ENCODE measurements at places on chromosomes 3 and 15. TPM values are rescaled to one million over a fixed set of nuclear protein-coding genes. Genes with fewer than 3 reads are reported as not detected.

RTP1 gene
- total RNA-seq = not detected

TNK2 gene
- total RNA-seq = 33.8 TPM

DNA sequence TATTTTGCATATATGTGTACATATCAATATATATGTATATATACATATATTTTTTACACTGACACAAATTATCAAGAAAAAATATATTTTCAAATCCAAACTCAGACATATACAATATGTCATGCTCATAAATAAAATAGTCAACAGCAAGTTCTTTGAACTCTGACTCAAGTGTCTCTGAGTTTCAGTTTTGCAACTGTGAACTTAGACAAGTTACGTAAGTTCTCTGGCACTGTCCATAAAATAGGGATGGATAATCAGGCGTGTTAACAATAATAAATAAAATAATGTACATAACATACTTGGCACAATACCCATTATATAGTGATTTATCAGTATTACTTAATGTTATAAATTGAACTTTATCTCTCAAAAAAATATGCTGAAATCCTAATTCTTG is 12.1 kb upstream of the XRN1 start:
- DNase-seq = no peak

DNA sequence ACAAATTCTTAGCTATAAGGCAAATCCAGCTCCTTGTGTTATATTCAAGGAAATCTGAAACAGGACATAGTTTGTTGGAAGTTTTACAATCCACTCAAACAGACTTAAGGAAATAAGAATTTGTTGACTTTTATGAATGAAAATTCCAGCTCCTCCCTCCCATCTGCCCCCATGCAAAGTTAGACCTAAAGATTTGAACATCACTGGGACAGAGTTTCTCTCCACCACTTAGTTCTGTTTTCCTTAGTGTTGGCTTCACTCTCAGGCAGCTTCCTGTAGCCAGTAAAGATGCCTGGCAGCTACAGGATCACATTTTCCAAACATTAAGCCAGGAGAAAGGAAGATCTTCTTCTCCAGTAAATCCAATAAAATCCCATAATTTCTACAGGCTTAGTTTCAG is 265.0 kb downstream of the TAFA4 start:
- no peak for DNase-seq
